ENCODE measurements at places on chromosomes 13 and 19.

GRCh38 chr19:31018936-31019335 lies 330.3 kb downstream of the TSHZ3 start:
- DNase-seq: no peak

GRCh38 chr19:46448601-46449000 lies 19.9 kb upstream of the PNMA8C start:
- no peak for DNase-seq

DNA sequence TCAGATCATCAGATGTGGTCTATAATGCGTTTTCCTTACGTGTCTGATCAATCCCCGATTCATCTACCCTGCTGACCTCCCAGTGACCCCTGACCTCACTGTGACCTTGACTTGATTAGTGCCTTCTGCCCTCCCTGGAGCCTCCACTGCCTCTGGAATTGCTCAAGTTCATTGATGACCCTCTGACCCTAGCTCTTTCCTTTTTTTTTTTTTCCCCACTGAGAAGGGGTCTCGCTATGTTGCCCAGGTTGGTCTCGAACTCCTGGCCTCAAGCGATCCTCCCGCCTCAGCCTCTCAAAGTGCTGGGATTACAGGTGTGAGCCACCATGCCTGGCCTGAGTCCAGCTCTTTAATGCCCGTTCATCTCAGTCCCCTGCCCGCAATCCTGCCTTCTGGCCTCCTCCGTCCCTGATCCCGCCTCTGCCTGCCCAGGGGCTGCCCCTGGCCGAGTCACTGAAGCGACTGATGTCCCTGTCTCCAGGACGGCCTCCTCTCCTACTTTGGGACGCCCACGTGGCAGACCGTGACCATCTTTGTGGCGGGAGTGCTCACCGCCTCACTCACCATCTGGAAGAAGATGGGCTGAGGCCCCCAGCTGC lies 4.0 kb upstream of the FTL start:
- no peak for DNase-seq

GRCh38 chr13:101489643-101490405 lies 37.3 kb downstream of the ITGBL1 start:
- no peak for DNase-seq

GRCh38 chr13:106640515-106640914 lies 72.6 kb upstream of the ARGLU1 start:
- DNase-seq: no peak

All from fibroblast of gingiva (primary cell).